H4 (cell line): ENCODE measurements at places on chromosomes 3 and 15. TPM values are rescaled to one million over a fixed set of nuclear protein-coding genes. Genes with fewer than 3 reads are reported as not detected.

CNTN3 gene
- total RNA-seq, result 0.06 TPM in 1 of 2 replicates, not detected in the other

GABRR3 gene
- total RNA-seq, result not detected in 2 replicates

HGD gene
- 0.12 TPM in 1 of 2 replicates, not detected in the other for total RNA-seq

CDHR4 gene
- total RNA-seq, result not detected in 2 replicates

DNA sequence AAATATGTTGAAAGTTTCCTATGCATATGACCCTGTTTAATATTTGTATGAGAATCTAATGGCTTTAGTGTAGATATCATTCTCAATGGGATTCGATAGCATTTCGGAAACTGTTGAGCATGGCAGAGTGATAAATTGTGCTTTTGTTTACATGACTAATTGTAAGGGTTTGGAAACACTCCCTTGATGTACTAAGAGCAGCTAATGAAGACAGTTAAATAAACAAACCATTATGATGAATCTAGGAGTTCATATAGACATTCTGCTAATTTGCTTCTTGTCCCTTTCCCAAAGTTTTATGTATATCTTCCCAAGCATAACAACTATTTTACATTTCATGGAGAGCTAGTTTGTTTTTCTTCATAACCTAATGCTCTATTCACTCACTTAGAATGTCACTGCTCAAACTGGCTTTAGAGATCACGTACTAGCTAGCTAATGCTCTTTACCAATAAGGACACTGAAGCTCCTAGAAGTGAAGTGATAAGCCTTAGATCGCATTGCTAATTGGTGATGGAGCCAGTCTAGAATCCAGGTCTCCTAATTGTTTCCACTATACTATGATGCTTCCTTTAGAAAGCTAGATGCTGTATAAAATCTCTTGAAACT lies 140.8 kb downstream of the TP63 start:
- no peak for DNase-seq

DNA sequence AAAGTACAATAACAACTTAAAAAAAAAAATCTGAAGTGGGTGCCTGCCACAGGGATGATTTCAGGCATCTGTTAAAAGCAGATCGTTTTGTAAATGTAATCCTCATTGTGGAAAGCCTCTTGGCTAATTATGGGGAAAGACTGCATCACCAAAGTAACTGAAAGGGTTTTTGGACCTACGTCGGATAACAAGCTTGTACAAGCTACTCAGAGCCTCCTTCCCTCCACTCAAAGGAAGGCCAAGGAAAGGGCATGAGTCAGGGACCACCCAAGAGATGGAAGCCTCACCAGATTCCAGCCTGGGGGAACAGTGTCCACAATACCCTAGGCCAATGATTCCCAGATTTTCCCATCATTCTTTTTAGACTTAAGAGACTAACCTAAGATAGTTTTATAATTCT lies 84.3 kb downstream of the ATP1B3 start:
- peak; percentile 30 for DNase-seq

- no peak for DNase-seq
These were observed 89.5 kb downstream of the CTNNB1 start for GRCh38 chr3:41288785-41289184.

DNA sequence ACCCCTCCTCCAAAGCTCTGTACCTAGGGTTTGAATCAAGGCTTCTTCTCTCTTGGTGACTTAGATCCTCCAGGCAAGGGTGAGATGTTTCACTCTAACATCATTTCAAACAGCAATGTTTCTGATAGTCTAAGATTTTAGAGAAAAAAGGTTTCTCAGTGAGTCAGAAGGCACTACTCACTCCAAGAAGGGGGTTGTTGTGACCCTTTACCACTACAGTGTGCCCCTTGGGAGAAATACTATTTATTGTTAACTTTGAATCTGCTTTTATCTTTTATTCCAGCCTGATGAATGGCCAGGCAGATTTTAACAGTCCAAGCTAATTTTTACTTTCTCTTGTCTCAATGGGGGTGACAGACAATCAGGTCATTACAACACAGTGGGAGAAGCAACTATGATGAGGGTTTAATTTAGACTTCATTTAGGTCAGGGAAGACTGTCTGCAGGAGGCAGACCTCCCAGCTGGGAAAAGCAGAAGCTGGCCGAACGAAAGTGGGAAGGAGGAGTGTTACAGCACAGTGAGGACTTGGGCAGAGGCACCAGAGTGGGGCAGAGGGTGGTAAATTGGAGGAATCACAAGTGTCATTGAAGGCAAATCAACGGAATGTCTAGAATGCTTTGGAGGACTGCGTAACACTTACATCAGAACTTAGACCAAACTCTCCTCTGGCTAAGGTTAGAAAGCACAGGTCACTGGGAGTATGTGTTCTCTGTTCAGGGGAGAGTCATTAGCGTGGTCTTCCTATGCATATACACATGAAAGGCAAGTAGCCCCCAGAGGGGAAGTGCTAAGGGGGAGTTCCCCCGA lies 21.2 kb downstream of the ZNF860 start:
- DNase-seq, result no peak

GRCh38 chr15:83094583-83094982 lies 12.9 kb upstream of the TM6SF1 start:
- no peak for DNase-seq

DNA sequence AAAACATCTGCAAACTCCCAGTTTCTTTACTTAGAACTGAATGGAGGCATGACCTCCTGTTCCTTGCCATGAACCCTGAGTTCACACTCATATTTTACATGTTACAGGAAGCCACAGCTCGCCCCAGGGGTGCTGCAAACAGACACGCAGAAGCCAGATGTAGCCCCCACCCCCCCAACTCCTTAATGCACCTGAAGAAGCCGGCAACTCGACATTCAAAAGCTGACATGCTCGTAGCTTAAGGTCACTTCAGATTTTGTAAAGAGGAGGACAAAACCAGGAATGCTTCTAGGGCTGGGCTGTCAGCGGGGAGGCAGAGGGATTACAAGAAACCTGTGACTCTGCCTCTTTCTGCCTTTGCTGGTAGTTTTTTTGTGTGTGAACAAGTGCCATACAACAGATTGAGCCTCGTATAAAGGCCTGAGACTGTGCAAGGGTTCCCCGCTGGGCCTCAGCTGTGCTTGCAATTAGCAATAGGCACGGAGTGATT lies 42.0 kb upstream of the FEZF2 start:
- no peak for DNase-seq

DNA sequence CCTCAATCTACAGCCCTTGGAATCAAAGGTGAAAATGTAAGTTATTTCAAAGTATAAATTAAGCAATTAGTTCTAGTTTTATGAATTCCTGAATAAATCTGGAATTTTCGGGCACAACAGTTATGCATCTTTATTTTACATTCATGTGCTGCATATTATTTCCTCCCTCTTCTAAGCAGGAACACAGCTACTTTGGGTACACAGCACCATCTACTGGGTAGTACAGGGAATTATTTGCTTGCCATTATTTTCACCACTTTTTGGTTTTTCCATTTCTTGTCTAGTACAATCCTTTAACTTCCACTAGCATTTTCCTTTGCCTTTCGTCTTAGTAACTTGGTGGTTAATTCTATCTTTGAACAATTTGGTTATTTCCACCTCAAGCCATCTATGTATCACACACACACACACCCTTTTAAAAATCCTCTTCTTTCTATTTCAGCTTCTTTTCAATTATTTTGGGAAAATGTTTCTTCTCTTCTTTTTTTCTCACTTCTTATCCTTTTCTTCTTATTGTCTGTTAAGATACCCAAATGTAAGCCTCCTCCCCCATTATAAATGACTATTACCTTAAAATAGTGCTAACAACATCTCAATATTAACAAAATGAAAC lies 451.0 kb downstream of the MFSD1 start:
- DNase-seq, result peak; percentile 63

DNA sequence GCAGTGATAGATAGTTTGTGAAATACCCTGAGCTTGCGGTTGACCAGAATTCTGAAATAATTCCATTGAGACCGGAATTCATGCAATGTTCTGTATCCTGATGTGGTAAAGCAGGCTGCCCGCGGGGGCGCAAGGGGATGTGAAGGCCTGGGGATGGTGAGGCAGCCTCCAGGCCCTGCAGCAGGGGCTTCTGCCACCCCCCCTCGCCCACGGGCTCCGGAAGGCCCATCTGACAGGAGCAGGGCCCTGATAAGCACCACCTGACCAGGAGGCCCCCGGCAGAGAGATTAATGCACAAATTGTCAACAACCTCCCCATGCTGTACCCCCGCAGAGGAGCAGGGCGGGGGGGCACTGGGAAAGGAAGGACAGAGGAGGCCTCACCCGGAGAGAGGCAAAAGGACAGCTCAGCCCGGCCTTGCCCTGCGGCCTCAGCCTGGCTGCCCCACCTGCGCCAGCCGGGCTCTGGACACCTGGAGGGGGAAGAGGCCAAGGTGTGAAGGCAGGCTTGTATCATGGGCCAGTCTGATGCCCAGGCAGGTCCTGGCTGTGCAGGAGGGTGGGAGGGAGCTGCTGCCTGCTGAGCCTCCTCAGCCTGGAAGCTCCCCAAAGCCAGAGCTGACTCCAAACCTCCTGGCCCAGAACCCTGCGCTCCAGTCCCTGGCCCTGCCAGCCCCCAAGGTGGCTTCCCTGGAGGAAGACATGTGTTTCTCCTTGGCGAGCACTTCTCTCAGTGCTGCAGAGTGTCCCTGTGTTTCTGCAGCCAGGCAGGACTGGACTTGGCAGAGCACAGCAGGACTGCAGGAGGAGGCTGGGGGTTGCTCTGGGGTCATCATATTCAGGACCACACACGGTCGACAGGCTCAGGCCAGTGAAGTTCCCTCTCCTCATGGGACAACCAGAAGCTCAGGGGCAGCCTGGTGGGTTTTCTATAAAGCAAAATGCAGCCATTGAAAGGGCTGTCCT lies 46.5 kb downstream of the RPN1 start:
- no peak for DNase-seq
